ENCODE measurements at places on chromosomes 16 and 17. TPM values are rescaled to one million over a fixed set of nuclear protein-coding genes. Genes with fewer than 3 reads are reported as not detected.

DNA sequence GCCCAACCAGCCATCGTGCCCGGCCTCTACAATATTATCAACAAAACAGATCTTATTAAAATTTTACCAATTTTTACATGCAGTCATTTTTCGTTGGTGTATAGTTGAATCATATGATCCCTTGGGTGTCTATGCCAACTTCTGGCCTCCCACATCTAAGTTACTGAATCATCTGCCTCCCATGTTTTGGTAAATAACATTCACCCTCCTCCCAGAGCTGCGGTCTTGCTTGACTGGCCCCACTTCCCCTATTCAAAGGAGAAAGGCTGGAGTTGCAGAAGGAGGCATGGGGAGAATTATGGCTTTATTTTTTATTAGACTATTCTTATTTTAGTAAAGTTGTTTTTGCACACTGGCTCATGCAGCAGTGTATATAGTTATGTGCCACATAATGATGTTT is 18.5 kb upstream of the CCL23 start:
- no peak for DNase-seq

DNA sequence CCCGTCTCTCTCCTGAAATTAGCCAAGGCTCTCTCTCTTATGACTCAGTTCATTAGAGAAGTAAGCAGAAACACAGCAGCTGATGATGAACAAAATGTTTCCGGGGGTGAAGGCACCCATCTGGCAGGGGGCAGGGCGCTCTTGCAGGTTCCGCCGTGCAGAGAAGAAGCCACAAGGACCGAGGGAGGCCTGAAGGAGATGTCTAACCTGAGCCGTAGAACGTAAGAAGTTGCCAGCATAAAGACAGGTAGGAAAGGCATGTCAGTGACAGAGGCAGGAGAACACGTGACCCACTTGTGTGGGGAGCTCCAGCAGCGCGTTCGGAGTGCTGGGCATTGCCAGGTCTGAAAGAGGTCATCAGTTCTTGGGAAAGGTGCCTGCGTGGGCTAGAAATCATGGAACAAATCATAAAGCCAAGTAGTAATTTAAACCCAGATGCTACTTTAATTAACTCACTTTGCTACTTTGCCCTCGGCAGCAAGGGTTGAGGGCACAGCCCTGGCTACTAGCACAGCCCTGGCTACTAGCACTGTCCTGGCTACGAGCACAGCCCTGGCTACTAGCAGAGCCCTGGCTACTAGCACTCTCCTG is 198.6 kb downstream of the RPTOR start:
- no peak for DNase-seq

CDC6 gene
- 3.4 TPM for total RNA-seq

DNA sequence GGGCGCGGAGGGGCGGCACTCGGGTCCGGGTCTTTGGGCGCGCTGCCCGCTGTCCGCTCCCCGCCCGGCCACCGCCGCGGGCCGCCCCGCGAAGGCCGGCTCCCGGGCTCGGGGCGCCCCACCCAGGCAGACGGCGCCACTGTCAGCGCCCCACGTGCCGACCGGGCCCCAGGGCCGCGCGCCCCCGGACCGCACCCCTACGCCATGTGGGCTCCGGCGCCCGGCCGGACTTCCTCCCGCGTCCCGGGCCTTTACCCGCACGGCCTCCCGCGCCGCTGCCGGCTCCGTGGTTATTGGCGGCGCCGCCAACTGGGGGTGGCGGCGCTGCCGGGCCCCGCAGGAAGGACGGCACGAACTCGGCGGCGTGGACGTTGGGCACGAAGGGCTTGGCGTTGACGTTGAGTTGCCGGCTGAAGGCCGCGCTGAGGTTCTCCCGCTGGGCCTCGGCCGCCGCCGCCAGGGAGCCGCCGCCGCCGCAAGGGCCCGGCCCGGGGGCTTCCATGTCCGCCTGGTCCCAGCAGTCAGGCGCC is 577 bp downstream of the GSPT1 start:
- no peak for DNase-seq

SLC9A5 gene
- 0.26 TPM for total RNA-seq

DNA sequence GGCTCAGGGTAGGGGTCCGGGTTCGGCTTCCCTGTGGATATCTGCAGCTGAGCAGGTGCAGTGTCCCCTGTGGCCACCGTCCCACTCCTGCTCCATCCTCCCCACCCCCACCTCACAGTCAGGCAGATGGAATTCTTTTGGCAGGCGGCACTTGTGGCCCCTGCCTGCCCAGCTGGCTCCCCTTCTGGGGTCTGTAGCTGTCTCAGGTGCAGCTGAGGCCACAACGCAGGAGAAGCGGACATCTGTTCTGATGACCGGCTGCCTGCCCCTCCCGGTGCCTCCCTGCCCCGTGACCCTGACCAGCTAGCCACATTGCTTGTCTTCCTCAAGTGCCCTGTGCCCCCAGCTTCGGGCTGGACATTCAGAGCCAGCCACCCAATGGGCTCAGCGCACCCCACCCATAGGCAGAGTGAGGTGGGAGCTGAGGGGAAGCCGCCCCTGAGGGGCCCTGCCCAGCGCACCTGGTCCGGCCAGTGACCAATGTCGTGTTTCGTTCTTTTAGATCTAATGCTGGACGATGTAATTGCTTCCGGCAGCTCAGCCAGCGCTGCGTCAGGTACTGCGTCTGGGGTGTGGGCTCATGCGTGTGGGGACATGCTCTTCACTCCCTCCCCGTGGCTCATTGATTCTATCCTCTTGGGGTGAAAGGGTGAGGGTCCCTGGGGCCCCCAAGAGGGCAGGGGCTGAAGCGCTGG is 25.2 kb upstream of the ABCC3 start:
- no peak for DNase-seq

DNA sequence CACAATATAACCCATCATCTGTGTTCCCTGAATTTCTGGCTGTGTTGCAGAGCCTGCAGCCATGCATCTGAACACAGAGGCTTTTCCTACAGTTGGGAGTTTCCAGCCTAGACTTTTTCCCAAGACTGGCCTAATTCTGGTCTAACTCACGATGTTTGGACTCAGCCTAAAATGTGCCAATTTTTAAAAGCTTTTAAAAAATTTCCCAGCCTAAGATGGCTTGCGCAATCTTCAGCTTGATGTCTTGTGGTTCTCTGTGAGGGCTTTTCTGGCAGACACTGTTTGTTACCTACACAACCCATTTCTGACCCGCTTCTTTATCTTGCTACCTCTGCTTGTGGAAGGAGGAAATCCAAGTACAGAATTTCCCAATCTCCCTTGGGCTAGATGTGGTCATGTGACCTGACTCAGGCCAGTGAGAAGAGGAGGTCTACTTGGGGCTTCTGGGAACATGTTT is 72.7 kb upstream of the GAS7 start:
- DNase-seq, result no peak

NOTUM gene
- total RNA-seq, result not detected

ABI3 gene
- not detected for total RNA-seq

GRCh38 chr17:45326626-45327025 is 9.8 kb upstream of the MAP3K14 start:
- DNase-seq, result no peak

DNA sequence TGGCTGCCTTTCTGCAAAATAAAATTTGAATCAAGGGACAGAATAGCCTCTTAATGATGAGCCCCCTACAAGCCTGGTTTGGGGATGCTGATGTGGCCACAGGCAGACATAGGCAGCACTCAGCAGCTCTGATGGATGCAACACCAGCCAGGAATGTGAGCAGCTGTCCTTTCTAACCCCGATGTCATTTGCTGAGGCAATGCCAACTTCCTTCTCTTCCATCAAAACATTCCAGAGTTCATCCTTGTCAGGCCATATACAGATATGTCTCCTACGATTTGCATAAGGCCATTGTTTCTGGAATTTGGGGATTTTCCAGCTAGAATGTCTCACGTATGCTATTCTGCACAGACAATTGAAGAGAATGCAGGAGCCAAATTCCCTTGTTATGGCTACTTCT is 52.1 kb upstream of the MYOCD start:
- peak; percentile 37 for DNase-seq

MYO15A gene
- 1.6 TPM for total RNA-seq

DNA sequence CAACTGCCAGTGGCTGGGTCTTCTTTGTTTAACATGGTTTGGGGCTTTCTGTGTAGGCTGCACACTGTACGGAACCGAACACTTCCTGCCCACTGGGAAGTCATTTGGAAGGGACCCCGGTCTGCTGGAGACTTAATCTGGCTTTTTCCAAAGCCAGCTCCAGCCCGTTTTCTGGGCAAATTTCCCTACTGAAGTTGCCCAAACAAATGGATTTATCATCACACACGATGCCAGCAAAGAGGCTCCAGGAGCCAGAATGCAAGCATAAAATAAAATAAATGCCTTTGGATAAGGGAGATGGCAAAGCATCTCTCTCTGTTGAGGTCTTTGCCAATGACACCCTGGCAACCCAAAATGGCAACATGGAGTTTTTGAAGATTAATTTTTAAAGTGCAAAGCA is 259.9 kb upstream of the IRX3 start:
- no peak for DNase-seq

- no peak for DNase-seq
Measured at GRCh38 chr16:51153577-51154031, 2.5 kb upstream of the SALL1 start.

GRCh38 chr16:87361916-87362619 is 21.5 kb downstream of the FBXO31 start:
- no peak for DNase-seq

DNA sequence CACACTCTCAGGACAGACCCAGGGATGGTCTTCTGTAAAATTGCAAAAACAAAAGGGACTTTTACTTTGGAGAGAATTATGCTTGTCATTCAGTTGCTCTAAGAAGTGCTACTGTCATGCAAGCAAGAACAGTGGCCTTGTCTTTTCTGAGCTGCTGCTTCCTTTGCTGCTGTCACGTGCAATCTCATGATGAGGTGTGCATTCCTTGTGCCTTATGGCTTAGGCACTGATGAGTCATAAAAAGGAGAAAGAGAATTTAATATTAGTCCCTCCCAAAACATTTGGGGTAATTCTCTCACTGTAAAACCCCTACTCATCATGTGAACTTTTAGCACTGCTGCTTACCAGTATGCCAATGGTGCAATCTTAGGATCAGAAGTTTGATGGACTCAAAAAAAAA is 2051.3 kb downstream of the TP53TG3F start:
- no peak for DNase-seq

NPB gene
- 0.26 TPM for total RNA-seq

- DNase-seq, result no peak
Measured at GRCh38 chr17:74778960-74779359, 2.8 kb upstream of the NAT9 start.

DNA sequence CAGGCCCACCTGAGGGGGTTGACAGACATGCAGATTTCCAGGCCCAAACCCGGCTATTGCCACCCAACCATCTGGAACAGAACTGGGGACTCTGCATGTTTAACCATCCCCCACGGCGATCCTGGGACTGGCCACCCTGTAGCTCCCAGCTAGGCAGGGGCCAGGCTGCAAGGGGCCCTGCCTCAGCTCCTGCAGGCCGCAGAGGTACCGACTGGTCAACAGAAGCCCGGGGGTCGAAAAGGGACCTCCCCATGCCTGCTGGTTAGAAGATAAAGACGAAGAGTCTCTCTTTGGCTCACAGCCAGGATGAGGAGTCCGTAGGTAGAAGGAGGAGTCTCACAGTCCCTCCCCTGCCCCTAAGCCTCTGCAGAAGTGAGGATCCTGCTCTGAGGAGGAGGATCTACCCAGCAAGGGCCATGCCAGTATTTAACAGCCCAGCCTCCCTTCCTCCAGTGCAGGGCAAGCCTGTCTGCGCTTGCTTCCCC is 223.4 kb upstream of the TNRC6C start:
- DNase-seq, result no peak

- no peak for DNase-seq
Measured at GRCh38 chr17:38735161-38735997, 5.2 kb downstream of the CISD3 start.

CHD9NB gene
- total RNA-seq, result 2.0 TPM

DNA sequence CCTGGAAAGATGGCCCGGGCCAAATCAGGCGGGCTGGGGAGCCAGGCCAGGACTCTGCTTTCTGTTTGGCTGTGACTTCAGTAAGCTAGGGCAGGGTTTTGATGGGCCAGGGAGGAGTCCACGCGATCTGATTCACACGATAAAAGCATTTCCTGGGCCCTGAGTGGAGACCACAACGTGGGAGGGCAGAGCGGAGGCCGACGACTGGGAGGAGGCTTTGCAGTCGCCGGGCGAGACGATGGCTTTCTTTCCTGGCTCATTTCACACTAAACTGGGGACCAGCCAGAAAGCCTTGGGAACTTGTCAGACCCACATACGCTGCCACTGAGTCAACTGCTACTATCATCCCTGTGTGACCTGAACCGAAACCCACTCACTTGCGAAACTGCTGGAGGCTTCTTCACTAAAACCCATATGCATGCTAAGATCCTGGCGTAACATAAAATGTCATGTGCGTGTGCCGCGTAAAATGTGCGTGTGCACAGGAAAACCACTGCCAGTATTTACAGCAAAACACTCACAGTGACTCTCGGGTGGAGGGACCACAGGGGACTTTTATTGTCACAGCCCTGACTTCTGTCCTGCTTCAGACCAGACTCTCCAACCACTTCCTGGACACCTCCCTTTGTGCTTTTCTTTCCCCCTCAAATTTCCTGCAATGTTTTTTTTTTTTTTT is 14.2 kb upstream of the RHBDF2 start:
- DNase-seq, result no peak

CDRT15 gene
- not detected for total RNA-seq

DNA sequence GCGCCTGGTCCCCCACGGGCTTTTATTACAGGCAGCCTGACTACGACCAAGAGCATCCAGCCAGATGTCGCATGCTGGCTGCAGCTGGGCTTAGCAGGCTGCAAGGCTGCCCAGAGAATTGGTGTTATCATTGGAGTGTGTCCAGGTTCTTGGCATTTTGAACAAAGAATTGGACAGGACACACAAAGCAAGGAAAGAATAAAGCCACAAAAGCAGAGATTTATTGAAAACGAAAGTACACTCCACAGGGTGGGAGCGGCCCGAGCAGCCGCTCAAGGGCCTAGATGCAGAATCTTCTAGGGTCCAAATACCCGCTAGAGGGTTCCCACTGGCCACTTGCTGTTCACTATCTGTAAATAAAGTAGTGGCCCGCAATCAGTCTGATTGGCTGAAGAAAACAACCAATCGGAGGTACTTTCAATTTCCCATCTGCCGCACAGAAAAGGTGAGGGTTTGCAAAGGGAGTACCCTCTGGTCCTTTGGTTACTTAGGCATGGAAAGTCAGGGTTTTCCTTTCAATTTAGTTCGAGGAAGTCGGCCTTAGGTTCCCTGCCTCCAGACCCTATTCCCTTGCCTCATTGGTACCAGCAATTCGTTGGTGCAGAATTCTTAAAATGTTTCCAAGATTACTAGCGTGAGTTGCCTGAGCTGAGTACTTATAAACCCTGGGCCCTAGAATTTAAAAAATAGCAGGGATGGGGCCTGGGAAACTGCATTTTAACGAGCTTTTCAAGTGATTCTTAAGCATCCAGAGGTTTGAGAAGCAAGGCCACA is 38.5 kb upstream of the CNEP1R1 start:
- no peak for DNase-seq

GRCh38 chr17:73334771-73335513 is 23.1 kb upstream of the CDC42EP4 start:
- peak; percentile 64 for DNase-seq
